NCI-H1417 (cell line): ENCODE measurements at places on chromosomes 5 and 9.

DNA sequence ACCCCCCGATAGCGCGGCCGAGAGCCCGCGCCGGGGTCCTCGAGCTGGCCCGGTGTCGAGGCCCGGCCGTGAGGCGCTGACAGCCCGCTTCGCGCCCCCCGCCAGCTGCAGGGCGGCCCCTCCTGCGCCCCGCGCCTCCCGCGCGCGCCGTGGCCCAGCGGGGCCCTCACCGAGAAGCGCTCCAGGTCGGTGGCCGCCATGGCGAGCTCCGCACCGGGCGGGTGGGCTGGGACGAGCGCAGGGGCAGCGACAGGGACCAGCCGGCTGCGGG, 166 bp downstream of the SEPTIN8 start:
- no peak for DNase-seq

GRCh38 chr5:174759091-174759490, 34.7 kb downstream of the MSX2 start:
- DNase-seq, result no peak

- DNase-seq, result no peak
Measured at GRCh38 chr9:110555551-110556331, 23.8 kb downstream of the SVEP1 start.

DNA sequence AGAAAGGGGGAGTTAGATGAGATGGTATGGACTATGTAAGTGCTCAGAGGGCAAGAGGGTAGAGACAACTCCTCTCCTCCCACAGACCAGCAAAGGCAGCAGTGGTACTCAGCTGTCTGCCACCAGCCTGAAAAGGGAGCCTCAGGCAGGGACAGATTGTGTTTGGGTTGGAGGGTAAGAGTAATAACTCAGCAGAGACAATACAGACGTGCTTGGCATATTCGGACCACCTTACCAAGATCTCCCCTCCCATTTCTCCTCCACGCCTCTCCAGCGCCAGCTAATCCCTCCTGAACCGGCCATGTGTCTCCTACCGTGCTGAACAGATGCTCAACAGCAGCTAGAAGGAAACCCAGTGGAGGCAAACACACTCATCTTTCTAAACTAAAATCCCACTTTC, 180.8 kb downstream of the ASTN2 start:
- no peak for DNase-seq

- DNase-seq, result no peak
Measured at GRCh38 chr9:124032247-124032646, 20.7 kb downstream of the LHX2 start.

- no peak for DNase-seq
Measured at GRCh38 chr5:150541895-150542294, 34.0 kb downstream of the NDST1 start.

DNA sequence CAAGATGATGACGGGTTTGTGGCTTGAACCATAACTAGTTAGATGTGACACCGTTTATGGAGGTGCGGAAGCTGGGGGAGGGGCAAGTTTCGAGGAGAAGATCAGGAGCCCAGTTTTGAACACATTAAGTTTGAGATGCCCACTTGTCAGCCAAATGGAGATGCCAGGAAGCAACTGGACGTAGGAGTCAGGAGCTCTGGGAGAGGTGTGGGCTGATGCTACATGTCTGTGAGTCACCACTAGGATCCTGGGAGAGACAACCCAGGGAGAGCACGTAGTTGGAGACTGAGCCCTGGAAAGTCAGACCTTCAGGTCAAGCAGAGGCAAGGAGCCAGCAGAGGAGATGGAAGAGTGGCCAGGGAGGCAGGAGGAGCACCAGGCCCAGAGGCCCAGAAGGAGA, 48.8 kb upstream of the SLC25A51 start:
- no peak for DNase-seq

DNA sequence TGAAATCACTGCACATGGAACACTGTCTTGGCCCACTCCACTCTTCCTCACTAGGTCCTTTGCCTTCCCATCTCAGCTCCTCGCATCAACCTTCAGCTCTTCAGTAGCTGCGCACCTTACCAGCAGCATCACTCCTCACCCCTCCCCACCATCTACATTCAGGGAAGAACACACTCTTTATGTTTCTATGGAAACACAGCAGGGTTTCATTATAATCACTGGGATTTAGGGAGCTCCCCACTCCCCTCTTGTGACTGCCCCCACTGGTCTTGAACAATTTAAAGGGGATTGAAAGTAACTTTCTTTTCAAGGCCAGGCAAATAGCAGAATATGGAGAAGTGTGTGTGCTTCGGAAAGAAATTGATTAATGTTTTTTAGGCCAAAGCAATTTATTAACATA, 111.2 kb downstream of the INSYN2B start:
- DNase-seq, result no peak

- DNase-seq, result no peak
Measured at GRCh38 chr5:167649471-167649870, 642.0 kb upstream of the WWC1 start.

GRCh38 chr9:96031916-96032534, 156.5 kb downstream of the ERCC6L2 start:
- DNase-seq, result no peak

DNA sequence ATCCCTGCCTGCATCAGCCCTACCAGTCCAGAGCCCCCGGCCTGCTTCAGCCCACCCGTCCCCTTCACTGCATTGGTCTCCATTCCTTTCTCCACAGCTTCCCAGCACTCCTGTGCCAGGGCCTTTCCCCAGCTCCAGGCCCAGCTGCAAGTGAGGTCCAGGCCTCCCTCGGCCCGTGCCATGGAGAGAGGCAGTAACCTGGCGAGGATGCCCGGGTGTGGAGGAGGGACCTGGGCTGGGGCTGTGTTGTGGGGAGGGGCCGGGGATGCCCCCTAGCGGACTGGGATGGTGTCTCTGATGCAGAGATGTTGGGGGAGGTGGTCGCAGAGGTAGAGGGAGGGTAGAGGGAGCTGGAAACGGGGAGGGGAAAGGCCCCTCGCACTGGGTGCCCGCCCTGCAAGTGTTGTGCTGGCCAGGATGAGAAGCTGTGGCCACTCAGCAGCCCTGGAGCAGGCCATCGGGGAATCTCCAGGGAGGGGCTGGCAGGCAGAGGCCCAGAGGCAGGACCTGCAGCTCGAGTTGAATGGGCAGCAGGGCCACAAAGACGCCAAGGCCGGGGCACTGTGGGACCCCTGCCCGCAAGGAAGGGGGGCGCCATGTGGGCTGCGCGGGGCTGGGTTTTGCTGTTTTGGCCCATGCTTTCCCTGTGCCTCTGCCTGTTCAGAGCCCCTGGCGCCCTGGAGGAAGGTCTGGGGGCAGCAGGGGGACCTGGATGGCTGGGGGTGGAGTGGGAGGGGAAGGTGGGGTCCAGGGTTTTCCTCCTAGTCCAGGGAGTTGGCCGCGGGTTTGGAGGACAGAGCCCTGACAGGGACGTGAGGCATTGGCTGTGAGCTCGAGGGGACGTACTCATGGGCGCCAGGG, 26.0 kb upstream of the NKD2 start:
- DNase-seq, result no peak

- DNase-seq, result no peak
Measured at GRCh38 chr5:53820119-53820801, 259.8 kb downstream of the NDUFS4 start.

DNA sequence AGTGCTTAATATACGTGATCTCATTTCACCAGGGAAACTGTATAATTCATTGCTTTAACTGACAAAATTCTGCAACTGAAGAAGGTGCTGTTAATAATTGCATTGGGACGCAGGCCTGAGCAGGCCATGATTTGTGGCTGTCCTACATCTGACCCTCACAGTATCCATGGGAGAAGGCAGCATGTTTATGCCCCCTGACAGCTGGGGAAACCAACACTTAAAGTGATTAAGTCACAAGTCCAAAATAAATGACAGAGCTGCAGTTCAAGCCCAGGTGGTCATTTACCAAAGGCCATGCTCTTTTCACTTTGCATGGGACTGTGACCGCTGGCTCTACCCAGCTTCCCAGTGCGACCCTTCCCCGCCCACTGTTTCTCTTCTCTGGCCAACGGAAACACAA, 30.5 kb upstream of the KCNMB1 start:
- DNase-seq, result no peak

GRCh38 chr5:77337246-77337645, 126.8 kb downstream of the PDE8B start:
- no peak for DNase-seq

DNA sequence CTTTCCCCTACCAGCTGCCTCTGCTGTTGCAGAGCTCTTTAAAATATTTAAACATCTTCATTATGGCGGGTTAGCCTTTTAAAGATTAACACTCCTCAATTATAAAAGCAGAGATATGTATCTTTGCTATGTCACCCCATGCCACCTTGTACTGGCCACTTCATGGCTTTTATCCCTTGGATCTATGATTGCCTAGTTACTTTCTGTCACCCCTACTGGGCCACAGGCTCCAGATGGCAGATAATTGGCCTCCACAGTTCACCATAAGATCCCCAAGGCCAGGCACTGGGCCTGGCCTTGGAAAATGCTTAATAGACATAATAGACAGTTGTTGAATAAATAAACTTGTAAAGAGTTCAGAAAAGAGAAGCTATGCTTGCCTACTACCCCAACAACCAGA, 142.0 kb upstream of the SHB start:
- peak; percentile 32 for DNase-seq

DNA sequence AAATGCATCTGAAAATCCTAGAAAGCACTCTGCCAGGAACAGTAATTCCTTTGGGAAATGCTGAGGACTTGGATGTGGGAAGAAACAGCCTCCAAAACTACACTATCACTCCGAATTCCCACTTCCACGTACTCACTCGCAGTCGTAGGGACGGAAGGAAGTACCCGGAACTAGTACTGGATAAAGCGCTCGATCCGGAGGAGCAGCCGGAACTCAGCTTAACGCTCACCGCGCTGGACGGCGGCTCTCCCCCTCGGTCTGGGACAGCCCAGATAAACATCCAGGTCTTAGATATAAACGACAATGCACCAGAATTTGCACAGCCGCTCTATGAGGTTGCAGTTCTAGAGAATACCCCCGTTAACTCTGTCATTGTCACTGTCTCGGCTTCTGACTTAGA, 786 bp downstream of the PCDHB3 start:
- no peak for DNase-seq

DNA sequence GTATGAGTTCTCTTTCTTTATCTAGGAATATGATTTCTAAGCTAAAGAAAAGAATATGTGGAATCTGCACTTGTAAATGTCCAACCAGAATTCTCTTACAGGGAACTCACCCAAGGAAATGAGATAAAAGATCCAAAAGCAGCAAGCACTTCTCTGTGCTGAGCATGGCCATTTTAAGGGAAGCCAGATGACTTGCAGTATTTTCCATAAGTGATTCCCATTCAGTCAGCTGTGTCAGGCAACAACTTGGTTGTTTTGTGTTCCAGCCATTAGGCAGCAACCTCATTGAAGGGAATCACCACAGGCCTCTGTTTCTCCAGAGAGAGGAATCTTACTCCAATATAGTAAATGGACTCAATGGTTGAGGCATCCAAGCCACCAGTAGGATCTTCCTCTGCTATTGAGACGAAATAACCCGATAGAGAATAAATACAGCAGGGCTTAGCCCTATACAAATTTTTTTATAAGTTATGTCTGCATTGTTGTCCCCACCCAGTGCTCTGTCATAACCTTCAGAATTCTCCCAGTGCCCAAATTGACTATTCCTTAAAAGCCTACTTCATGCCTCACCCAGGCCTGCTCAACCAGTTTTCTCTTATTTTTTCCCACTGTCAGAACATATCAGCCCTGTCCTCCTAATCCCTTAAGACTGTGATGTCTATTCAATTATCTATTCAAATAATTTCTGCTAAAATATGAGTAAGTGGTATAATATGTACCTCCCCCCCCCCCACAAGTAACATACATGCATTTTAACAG, 236.6 kb downstream of the PJA2 start:
- DNase-seq, result no peak

GRCh38 chr9:20837166-20837565, 153.1 kb downstream of the FOCAD start:
- DNase-seq, result no peak

DNA sequence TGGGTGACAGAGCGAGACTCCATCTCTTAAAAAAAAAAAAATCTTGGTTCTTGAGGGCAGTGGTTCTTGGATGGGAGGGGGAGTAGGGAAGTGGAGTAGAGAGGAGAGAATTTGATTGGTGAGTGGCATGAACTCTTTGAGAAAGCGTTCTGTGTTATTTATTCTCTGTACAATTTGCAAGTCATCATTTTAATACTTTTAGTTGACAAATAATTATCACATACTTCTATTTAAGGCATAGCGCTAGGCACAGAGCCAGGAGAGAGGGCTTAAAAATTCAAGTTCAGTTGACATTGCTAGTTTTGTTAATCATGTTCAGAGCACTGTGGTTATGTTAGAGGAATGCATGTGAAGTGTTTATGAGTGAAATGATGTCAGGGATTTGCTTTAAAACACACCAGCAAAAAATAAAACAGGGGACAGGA, 24.6 kb downstream of the HSDL2 start:
- no peak for DNase-seq

DNA sequence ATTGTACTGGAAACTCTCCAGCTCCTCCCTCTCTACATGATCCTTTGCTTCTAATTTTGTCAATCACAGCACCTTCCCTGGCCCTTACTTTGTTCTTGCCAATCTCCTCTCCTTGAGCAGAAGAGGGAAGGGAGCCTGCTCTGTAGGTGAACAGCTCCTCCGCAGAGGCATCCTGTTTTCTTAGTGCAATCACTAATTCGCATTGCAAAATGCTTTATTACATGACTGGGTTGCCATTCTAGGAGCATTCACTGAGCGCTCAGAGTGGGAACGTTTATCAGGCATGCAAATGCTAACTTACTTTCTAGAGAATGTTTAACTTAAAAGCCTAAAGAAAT, 416 bp upstream of the SNX18 start:
- no peak for DNase-seq

DNA sequence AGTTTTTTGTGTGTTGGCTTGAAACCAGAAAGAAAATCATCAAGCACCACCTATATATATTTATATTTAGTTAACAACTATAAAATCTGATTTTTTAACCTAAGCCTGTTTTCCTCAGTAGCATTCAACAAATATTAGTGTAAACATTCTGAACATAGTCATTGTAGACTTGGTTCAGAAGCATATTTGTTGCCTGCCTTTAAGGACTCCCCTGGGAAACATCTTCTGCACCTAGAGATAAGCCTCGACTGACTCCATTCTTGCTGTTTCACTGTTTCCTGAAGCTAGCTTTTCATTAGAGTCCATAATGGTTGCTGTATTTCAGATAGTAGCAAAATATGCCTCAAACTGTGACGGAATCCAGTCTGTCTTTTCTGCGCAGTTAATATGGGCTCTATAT, 123.5 kb downstream of the TRIO start:
- DNase-seq, result peak; percentile 15
